GM19239 (cell line): ENCODE measurements at places on chromosomes 5 and 9.
A peak's percentile ranks its signal among the peaks of the same experiment; 100 is the strongest.

DNA sequence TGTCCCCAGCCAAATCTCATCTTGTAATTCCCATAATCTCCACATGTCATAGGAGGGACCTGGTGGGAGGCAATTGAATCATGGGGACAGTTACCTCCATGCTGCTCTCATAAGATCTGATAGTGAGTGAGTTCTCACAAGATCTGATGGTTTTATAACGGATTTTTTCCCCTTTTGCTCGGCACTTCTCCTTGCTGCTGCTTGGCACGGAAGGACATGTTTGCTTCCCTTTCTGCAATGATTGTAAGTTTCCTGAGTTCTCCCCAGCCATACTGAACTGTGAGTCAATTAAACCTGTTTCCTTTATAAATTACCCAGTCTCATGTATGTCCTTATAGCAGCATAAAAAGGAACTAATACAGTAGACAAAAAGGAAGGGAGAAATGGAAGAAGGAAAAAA is 76.7 kb upstream of the CCNG1 start:
- no peak for DNase-seq

GRCh38 chr5:175772747-175773533 is 98.4 kb upstream of the CPLX2 start:
- DNase-seq, result no peak

GRCh38 chr9:95085036-95085770 is 232.3 kb downstream of the FANCC start:
- no peak for DNase-seq

DNA sequence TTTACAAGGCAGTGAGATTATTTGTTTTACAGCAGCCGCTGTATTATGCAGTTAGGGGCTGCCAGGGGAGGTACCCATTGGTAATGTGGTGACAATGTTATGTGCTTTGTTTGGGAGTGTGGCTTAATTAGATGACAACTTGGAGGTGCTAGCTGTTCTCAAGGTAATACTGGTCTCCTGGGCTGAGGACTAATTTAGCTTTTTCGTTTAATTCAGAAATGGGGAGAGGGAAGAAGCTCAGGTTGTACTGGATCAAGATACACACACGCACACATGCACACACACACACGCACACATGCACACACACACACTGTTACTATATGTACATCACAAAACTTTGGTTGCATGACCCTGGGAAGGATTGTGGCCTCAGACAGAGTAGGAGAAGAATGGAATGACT is 37.9 kb downstream of the CFAP77 start:
- DNase-seq, result no peak

- DNase-seq, result no peak
These were observed 388.6 kb upstream of the IRX2 start for GRCh38 chr5:3140117-3140516.

DNA sequence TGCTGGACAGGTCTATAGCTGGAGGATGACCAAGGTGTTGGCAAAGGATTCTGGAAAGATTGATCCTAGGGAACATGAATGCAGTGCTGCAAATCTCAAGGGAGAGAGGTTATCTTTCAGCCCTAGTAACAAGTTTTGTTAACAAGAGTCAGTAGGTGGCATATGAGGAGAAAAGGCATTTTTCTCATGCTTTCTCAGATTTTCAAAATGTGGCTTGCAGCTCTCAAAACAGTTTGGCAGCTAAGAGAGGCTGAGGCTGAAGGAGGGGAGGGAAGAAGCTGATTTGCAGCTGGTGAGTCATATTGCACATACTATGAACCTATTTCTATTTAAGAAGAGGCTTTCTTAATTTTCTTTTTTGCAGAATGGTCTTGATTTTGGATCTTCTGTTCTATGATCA is 64.3 kb upstream of the PCA3 start:
- DNase-seq, result no peak

DNA sequence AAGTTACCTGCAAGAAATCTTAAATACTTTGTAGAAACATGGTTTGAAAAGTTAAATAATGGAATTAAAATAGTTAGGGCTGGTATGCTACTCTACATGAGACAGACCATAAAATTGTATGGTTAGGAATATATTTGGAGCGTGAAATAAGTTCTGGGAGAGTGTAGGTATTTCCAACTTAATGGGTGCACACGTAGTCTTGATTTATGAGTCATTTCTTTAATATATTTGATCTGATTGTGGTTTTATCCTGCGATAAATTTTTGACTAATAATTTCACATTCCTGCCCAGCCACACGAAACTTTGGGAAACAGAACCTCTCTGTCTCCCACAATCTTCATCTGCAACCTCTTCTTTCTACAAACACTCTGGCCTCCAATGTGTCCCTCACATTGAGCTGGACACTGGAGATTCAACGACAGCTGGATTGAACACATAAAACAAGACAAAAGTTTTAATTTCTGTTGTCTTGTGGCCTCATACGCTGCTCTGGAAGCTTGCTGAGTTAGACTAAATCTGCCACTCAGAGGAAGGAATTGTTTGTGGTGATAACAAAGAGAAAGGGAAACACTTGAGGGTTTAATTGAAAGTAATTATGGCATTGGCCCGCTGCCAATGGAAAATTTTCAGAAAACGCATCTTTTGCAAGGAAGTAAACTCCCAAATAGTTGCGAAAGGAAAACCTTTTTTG is 201.8 kb upstream of the ZNF608 start:
- DNase-seq, result no peak

DNA sequence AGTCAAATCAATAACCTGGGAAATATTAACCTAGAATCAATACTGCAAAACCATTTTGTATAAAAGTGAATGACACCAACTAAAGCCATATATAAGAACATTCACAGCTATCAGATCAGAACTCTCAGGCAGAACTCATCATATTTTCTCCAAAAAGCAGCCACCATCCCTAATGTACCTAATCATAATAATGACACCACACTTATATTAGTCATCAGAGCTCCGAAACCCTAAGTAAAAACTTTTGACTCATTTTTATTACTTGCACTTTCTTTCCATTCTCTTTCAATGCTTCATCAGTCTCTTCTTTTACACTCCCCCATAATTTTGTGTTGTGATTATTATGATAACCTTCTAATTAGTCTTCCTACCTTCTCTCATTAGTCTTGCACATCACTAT is 45.3 kb downstream of the INSL6 start:
- no peak for DNase-seq

DNA sequence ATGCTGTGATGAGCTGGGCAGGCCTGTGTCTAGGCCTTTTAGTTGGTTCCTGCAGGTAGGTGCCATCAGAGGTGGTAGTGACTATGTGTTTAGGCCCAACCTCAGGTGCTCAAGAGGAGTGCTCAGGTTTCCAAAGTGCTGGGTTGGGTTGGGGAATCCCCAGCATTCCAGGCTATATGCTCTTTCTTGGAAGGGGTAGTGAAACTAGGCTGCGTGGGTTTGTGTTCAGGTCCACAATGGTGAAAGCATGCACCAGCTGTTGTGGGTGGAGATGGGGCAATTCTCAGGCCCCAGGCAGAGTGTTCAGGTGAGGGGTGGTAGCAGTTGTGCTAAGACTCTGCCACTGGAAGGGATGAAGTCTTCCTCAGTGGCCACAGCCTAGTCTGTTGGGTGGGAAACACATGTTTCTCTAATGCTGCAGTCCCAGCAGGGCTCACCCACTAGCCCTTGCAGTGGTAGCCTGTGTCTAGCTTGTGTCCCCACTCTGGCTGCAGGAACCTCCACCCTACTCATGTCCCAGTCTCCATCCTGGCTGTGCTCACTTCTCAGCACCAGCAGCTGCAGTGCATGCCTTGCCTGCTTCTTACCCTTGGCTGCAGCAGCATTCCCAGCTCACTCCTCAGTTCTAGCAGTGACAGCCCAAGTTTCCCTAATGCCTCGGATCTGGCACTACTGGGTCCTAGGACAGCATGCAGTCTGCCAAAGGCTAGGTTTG is 78.9 kb downstream of the FAM170A start:
- DNase-seq, result no peak

- DNase-seq, result no peak
These were observed 3.1 kb downstream of the SMARCA2 start for GRCh38 chr9:2018162-2018643.

DNA sequence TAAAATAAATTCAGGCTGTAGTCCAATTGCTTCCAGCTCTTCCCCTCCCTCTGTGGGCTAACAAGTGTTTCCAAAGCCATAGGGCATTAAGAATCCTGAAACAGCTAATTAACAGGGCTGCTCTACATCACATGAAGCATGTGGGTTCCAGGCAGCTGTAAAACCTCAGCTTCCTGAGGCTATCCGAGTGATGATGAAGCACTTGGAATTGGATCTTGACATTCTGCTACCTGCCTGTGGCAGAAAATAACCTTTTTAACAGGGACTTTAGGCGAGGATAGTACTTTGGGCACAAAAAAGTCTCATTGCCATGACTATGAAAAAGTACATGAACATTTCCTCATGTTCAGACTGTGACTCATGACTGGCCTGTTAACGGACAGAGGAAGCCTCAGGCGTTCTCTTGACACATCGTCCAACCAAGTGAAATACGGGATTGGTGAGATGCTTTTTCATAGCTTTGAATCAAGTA is 107.2 kb downstream of the PDE4D start:
- DNase-seq, result no peak

GRCh38 chr5:171676286-171676944 is 109.2 kb upstream of the SMIM23 start:
- DNase-seq, result no peak

DNA sequence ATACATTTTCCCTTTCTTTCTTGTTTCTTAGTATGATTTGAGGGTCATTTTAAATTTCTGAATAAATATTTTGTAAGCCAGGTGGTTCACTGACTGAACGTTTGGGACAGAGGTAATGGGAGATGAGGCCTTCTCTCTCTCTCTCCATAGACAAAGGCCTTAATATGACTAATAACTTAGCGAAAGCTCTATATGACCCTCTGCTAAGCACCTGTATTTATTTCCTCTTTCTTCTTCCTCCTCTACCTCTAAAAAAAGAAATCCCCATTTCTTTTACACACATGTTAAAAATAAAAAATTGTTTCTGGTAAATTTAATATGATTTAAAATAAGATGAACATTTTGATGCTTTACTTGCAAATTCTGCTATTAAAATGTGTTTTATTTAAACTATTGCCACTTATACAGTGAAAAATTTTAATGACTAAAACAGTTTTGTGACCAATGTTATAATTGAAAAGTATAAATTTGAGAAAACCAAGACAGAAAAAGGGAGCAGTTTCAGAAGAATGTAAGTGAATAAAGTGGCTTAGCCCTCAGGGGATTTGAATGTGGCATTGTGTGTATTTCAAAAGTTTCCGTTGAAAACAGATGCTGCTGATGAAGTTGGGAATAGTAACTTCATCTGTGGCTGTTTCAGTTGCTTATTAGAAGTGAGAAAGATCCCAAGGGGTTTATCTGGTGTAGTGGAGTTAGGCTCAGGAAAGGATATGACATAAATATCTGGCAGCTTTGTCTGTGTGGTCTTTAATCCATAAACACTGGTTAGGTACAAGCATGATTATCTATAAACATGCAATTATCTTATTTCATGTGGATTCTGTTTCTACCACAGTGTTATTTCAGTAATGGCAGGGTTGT is 128.6 kb upstream of the GRHPR start:
- DNase-seq, result no peak

DNA sequence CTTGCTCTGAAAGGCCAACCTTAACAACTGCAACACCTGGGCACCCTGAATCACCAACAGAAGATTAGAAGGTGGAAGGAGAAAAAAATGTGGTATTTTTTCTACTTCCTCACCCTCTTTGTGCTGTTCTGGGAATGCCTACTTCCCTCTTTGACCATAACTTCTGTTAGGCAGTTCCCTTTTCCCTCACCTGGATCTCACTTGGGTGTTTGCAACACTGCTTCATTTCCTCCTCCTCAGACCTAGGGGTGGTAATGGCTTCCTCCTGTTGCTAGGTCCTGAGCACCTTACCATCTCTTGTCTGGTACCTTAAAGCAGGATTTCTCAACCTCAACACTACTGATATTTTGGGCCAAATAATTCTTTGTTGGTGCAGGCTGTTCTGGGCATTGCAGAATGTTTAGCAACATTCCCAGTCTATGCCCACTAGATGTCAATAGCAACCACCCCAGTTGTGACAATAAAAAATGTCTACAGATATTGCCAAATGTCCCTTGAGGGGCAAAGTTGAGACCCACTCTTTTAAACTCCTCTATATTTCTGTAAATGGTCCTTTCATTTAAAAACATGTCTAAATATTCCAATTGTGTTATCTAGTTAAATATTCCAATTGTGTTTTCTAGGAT is 300.0 kb upstream of the VLDLR start:
- DNase-seq, result no peak

GRCh38 chr5:15943487-15943886 is 236.1 kb downstream of the MARCHF11 start:
- DNase-seq, result no peak

GRCh38 chr9:68847765-68848164 is 142.7 kb downstream of the PIP5K1B start:
- no peak for DNase-seq

DNA sequence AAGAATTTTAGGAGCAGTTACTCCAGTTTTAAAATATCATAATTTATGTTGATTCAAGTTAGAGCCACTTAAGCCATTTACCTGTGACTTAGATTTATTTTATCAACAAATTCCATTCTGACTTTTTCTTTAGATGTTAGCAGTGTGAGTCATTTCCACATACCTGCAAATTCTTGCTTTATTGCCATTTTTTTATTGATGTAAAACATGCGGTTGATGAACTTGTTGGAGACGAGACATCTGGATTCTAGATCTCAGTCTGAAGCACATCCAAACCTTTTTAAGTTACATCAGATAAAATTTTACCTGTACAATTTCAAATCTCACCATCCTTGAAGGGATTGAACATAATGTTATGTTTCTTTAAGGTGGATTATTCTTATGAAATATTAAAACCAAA is 240.9 kb downstream of the IRX1 start:
- DNase-seq, result no peak

DNA sequence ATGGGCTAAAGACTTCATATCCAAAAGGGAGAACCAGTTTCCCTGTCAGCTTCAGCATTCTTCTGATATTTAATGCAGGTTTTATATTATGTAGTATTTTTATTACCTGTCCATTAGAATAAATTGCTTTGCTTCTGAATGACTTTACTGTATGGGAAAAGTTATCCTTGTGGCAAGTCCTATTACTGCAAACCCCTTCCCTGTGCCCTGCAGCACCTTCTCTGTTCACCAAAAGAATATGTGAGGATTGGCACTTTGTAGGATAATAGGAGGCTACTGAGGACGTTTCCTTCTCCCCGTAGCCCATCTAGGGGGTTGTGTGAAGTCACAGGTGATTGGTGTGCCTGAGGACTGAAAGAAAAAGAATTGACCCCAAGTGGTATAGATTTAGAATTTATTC is 296.1 kb downstream of the KDM4C start:
- DNase-seq, result no peak

DNA sequence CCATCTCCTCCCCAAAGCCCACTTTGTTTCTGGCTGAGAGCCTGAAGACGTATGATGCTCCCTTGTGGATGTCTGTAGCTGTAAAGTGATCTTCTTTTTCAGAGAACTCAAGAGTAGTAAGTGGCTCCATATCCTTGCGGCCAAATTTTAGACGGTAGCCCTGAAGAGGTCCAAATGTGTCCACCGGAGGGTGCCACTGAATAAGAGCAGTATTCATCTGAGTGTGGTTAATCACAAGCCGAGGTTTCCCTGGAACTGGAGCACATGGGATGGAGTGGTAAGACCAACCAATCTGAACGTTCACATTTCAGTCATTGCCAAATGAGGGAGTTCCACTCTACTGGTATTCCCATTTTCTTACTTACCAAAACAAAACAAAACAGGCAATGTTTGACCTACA is 686.5 kb upstream of the DMAC1 start:
- no peak for DNase-seq

GRCh38 chr5:67179697-67180361 is 16.8 kb downstream of the CD180 start:
- no peak for DNase-seq

GRCh38 chr9:136485049-136486045 is 2.5 kb upstream of the SEC16A start:
- DNase-seq, result peak; percentile 72

GRCh38 chr9:76161106-76161505 is 233.1 kb downstream of the RFK start:
- DNase-seq, result no peak
